ENCODE measurements at places on chromosomes 2 and 18.

DNA sequence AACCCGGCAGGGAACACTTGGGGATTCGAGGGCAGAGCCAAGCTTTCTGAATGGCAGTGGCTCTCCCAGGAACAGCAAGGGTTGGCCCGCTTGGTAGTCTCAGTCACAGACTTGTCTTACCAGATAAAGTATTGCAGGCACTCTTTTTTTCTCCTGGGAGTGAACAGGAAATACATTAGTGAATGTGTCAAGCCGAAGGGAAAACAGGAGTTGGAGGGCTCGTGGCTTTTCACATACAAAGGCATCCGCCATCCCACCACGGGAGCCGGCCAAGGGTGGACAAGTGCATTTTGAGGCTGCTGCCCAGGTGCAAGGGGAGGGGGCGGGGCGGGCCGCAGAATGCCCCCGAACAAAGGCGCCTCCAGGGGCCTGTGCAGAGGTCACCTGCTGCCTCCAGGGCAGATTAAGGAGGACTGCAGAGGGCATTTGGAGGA lies 163.3 kb upstream of the SIX3 start:
- DNase-seq, result no peak

- no peak for DNase-seq
These were observed 183.7 kb downstream of the INO80D start for GRCh38 chr2:205902041-205902899.

GRCh38 chr2:124623560-124623959 lies 598.5 kb downstream of the CNTNAP5 start:
- no peak for DNase-seq

DNA sequence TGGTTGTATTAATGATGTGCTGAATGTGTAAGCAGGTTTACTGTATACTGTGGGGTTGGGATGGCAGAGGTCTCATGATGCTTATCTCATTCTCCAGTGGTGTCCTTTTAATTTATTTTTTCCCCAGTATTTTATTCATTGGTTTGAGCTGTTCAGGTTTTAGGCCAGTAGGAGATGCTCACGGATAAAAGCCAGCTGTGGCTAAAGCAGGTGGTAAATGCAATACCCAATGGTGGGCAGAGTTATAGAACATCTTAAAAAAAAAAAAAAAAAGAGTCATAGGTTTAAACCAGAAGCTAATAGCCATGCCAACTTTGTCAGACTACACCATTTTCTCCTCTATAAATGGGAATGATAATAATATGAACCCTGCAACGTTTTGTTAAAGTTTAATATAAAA lies 57.8 kb upstream of the NEUROD1 start:
- DNase-seq, result no peak

GRCh38 chr2:134782792-134783191 lies 55.6 kb upstream of the ACMSD start:
- peak; percentile 59 for DNase-seq

GRCh38 chr18:30533716-30534115 lies 508.8 kb downstream of the DSC3 start:
- DNase-seq, result no peak

GRCh38 chr18:21187886-21188285 lies 54.1 kb upstream of the GREB1L start:
- no peak for DNase-seq

GRCh38 chr2:85745619-85746018 lies 8.2 kb upstream of the ATOH8 start:
- DNase-seq, result no peak

- DNase-seq, result no peak
These were observed 509.9 kb upstream of the VRK2 start for GRCh38 chr2:57536535-57537231.

GRCh38 chr2:208618220-208618619 lies 211.6 kb downstream of the PTH2R start:
- no peak for DNase-seq

DNA sequence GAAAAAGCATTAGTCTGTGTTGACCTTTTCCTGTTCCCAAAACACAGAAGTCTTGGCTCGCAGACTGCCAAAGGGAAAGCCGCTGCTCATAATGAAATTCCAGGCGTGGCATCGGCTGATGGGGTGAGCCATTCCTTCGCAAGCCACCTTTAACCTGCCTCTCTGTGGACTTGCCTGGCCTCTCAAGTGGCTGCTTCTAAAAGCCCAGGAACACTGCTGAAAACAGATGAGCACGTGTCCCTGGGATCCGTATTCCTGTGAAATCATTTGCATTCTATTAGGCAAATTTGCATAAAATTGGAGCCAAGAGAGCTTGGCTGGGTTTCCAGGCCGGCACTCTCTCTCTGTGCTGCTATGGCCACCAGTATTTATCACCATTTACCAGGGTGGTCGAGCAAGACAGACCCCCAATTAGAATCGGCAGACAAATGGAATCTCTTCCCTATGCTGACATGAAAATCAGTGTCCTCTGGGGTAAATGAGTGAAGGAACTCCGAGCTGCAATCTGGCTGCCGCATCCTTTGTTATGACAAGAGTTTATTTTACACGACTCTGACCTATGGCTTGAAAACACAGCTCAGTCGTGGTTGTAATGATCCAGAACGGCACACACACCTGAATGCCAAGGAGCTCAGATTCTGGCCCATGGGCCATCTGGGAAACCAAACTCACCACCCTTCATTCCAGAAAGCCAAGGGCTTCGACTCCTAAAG lies 21.7 kb downstream of the BCL2 start:
- no peak for DNase-seq

- peak; percentile 93 for DNase-seq
These were observed 19.8 kb downstream of the MAP4K4 start for GRCh38 chr2:101717071-101717845.

- no peak for DNase-seq
These were observed 109.2 kb upstream of the GPC1 start for GRCh38 chr2:240326246-240326645.

DNA sequence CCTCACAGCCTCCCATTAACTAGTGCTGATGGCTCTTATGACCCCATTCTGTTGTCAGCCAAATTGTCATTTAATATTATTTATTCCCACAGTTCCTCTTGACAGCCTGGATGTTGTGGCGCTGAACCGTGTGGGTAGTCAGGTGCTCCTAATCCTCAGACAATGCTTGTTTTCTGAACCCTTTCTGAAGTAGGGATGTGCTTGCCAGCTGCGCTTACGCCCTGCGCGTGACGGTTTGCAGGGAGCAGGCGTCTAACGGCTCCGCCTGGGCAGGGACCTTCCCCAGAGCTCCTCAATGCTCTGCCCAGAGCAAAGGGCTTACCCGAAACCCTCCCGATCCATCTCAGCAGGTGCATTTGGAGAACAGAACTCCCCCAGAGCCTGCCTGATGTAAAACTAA lies 358.2 kb upstream of the MYT1L start:
- no peak for DNase-seq

DNA sequence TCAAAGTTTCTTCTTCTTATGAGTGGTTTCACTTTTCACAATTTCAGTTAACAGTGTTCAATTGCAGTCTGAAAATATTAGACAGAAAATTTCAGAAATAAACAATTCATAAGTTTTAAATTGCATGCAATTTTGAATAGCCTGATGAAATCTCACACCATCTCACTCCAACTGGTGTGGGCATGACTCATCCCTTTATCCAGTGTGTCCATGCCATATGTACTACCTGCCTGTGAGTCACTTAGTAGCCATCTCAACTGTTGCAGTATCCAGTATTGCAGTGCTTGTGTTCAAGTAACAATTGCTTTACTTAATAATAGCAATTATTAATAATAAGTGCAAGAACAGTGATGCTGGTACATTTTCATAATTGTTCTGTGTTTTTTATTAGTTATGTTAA lies 1202.5 kb downstream of the DSC3 start:
- DNase-seq, result no peak

DNA sequence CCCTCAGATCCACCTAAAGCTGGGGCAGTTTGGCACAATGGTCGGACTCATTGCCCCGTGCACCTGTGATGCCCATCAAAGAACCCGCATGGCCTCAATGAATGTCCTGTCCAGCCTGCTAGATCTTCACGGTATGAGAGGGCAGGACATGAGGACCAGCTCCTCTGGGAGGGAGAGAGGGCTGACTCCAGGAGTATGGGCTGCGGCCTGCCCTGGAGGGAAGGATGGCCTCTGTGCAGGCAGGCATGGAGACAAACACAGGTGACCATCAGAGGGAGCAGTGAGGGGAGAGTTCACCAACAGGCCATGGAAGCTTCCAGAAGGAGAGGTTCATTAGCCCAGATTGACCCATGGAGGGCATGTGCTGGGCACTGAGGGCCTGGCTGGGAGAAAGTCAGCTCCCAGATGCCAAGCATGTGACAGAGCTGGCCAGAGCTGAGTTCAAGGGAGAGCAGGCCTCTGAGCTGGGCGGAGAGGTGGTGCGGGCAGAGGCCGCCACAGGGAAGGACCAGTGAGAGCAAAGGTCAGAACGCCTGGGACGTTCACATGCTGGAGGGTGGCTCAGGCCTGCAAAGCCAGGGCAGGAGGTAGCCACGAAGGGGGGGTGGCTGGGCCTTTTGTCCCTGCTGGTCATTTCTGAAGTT lies 36.2 kb downstream of the HJURP start:
- DNase-seq, result no peak

- no peak for DNase-seq
These were observed 76.9 kb downstream of the NCK2 start for GRCh38 chr2:105821428-105822125.

GRCh38 chr2:145595296-145595695 lies 1075.4 kb upstream of the ZEB2 start:
- DNase-seq, result no peak

DNA sequence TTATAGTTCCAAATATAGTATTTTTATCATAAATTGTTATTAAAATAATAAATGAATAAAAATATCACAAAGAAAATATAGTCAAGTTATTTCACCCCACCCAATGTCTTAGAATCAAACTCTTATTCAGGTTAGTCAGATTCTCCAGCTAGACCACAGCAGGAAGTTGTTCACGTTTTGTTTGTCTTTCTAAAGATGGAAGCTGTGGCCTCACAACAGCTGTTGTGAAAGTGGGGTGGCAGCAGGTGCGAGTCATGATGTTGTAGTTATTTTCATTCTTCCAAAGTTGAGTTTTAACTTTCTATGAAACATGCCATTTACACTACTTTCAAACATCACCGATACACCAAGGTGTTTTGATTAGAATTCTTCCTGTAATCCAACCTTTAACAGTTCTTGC lies 272.9 kb downstream of the SLC8A1 start:
- DNase-seq, result no peak

DNA sequence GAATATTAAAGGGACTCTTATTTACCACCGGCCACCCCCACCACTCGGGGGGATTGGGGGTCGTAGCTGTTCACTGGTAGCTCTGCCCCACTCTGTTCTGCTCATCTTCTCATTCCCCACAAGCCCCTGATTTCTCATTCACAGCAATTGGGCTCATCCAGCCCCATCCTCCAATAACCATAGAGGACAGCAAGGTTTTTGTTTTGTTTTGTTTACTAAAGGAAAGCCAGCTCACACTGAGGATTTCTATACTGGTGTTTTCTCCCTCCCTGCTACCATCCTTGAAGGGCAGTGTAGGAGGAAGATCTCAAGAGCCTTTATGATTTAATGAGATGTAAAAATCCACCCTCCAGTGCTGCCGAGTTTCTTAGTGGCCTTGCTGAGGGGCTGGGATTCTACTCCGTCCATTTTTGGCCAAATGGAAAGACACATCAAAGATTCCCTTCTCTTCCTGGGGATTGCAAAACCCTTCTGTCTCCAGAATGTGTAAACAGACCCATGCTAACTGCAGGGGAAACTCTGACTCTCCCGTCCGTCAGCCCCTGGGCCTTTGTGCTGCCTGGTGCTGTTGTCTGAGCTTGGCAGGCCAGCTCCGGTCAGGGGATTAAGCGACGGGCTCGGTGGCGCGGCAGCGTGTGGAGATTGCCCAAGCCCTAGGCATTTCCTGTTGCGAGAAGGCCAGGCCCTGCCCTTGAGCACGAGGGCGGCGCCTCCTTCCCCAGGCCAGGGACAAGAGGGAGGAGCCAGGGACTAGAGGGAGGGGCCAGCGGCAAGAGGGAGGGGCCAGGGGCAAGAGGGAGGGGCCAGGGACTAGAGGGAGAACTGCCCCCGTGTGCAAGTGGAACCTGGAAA lies 165.0 kb downstream of the ANTXR1 start:
- no peak for DNase-seq

GRCh38 chr2:138476940-138477339 lies 24.6 kb upstream of the SPOPL start:
- DNase-seq, result no peak

DNA sequence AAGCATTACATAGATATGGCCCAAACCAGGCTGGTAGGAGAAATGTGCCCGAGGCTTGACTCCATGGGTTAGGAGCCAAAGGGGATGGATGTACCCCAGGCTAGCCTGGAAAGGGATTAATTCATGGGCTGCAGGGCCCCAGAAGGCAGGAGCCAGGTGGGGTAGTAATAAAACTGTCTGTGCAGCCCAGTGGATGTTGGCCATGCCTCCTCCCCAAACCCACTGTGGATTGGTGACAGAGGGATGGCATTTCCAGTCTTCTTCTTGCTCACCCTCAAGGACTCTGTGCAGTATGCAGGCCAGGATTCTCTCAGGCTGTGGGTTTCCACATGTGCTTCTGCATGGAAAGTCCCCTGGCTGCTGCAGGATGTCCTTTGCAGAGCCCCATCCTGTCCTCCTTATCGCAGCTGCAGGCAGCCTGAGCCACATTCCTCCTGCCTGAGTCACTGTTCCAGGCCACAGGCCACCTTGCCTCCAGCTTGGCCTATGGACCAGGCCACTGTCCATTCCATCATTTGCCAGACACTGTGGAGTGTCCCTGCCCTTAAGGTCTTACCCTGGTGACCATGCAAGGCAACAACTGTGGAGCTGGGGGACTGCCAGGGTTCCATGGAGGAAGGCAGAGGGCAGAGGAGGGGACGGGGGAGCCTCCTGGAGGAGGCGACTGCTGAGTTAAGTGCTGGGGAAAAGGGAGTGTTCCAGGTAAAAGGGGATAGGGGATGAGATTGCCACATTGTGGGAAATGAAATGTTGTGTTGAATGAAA lies 38.9 kb downstream of the INO80C start:
- no peak for DNase-seq

DNA sequence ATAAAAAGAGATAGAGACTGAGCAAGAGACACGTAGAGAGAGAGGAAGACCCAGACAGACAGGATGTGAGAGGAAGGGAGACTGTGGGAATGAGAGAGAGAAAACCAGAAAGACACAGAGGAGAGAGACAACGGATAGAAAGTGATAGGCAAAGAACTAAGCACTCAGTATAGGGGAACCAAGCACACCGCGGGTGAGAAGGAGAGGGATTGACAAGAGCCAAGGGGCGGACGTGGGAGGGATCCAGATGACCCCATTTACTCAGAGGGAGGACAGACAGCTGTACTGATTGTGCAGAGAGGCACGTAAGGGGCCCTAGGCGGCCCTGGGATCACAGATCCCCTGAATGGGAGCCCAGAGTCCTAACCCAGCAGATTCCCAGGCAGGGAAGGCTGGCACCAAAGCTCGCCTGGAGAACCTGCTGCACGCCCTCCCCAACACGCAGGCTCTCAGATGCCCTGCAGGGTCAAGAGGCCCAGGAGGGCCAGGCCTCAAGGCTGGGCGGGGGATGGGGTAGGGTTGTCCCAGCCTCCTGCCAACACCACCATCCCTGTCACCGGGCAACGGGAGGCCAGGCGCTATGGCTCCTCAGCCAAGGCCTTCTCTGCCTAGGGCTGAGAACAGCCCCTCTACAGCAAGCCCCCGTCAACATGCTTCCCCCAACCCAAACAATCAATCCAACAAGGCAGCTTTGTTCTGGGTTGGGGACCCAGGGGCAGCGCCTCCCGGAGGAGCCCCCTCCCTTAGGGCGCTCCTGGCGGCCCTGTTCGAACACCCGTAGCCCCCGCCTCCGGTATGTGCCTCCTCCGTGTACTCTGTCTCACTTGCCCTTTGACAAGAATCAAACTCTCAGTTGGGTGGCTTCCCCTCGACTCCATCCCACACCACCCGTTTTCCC lies 579 bp downstream of the LOXL3 start:
- peak; percentile 35 for DNase-seq
